ENCODE measurements at places on chromosomes 6 and 20. TPM values are rescaled to one million over a fixed set of nuclear protein-coding genes. Genes with fewer than 3 reads are reported as not detected.

The APOBEC2 gene
- not detected for total RNA-seq

The FAM162B gene
- total RNA-seq, result 0.08 TPM

The MCCD1 gene
- not detected for total RNA-seq

The FHL5 gene
- not detected for total RNA-seq

The TP53TG5 gene
- total RNA-seq, result not detected

The POU3F2 gene
- total RNA-seq, result not detected

The HLA-DOA gene
- 0.11 TPM for total RNA-seq

The MUC21 gene
- not detected for total RNA-seq

The EDN3 gene
- not detected for total RNA-seq

The PKHD1 gene
- total RNA-seq, result not detected

The DLL1 gene
- 19.4 TPM for total RNA-seq

The ZC3H12D gene
- not detected for total RNA-seq

The TSBP1 gene
- not detected for total RNA-seq

The ECT2L gene
- total RNA-seq, result not detected

The FITM2 gene
- total RNA-seq, result 3.5 TPM

The TREML1 gene
- total RNA-seq, result not detected

The NRSN1 gene
- total RNA-seq, result not detected

The TAGAP gene
- total RNA-seq, result not detected

The C6orf132 gene
- total RNA-seq, result 17.4 TPM
